ENCODE measurements at places on chromosomes 1 and 21.
A peak's percentile ranks its signal among the peaks of the same experiment; 100 is the strongest.

DNA sequence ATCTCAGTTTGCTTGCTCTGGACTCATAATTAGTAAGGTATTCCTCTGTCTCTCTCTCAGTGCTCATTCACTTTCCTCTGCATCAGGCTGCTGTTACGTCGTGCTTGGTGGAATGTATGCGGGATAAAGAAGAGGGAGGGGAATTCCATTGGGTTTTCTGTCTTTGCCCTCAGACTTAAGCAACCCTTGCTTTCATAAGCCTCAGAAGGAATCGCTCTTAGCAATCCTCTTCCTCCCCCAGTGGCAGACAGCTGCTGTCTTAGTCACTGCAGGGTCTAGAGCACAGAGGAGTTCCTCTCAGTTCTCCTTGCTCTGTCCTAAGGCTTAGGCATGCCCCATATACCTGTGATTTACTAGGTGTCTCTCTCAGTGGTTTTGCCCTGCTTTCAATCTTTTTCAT lies 19.1 kb upstream of the NTMT2 start:
- no peak for ATAC-seq

DNA sequence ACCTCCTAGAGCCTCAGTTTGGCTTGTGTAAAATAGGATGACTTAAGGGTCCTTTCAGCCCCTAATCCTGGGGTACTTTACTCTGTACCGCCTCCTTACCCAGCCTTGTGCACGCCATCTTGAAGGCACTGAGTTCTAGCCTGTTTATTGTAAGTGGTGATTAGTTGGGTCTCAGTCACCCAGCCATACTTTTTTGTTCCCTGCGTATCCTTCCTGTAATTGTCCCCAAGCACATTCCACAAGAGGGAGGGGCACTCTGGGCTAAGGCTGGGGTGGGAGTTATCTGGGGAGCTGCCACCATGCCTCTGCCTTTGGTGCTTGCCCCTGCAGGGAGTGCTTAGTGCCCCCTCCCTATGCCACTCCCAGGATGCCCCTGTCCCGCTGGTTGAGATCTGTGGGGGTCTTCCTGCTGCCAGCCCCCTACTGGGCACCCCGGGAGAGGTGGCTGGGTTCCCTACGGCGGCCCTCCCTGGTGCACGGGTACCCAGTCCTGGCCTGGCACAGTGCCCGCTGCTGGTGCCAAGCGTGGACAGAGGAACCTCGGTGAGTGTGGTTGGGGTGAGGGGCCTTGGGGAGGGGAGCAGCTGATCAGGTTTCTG lies 856 bp downstream of the FDPS start:
- ATAC-seq, result peak; percentile 4

- no peak for ATAC-seq
These were observed 1702.9 kb upstream of the B3GALT2 start for GRCh38 chr1:194889310-194889709.

GRCh38 chr1:226569879-226570547 lies 21.4 kb downstream of the STUM start:
- ATAC-seq, result no peak

DNA sequence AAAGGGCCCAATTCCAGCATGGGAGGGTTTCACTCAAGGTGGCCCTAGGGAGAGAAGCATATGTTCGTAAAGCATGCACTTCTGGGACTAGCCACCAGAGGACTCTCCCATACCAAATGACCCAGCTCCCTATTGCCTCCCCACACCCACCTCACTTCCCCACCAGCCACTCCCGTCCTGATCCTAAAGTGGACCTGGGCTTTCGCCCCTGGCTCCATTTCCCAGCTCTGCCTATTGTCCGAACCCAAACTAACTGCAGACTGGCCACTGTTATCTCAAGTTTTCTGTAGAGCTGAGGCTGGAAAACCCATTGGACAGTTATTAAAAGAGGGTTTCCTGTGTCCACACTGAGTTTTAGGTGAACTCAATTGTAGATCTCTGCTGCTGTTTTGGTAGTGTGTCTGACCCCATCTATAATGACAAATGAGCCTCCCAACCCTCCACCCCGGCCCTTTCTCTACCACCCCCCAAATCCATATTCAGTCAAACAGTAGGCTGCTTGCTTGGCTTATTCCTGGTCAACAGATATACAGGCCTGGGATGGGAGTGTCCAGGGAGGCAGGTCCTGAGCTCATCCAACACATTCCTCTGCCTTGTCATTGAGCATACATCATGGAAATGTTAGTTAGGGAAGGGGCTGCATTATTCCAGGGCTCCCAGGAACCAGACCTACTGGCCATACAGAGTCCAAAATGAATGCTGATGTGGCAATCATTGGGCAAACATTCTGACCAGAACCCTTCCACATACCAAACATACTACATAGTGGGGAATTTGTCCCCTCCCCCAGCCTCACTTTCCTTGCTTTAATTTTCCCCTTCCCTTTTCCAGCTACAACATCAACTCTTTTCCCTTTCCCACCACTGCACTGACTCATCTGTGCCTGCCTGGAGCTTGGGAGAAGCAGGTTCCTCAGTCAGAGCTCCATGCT lies 59.2 kb downstream of the ABCA4 start:
- ATAC-seq, result peak; percentile 80

GRCh38 chr21:36027347-36027746 lies 33.0 kb downstream of the SETD4 start:
- no peak for ATAC-seq

- peak; percentile 41 for ATAC-seq
These were observed 32.6 kb upstream of the FMO2 start for GRCh38 chr1:171152549-171152948.

DNA sequence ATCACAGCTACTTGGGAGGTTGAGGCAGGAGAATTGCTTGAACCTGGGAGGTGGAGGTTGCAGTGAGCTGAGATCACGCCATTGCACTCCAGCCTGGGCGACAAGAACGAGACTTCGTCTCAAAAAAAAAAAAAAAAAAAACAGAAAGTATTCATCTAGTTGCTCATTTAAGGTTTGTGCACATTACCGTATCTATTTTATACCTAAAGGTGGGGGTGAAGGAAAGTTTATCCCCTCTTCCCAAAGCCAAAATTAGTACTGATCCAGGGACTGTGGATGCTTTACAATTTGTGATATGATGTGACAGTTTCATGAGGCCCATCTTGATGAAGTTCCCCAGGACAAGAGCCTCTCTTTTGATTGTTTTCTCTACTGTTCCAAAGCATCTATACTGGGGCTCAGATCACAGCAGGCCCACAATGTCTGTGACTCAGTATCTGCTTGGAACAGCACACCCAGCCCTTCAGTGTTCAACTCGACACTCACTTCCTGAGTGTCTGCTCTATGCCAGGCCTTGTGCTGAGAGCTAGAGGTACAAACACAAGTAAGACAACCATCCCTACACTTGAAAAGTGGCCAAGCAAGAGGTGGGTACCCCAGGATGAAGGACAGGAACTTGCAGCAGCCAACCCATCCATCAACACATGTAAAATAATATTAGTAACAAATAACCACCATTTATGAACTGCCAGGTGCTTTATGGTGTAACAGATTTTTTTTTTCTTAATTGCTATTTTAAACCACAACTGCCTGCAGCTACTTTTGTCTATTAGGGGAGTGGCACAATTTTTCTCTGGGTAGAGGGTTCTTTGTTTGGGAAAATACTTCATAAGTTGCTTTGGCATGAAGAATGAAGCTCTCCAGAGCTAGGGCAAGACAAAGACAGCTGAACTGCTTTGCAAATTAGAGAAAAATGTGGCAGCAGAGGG lies 29.0 kb upstream of the KHDRBS1 start:
- peak; percentile 66 for ATAC-seq
